ENCODE measurements at places on chromosomes 4 and X.

DNA sequence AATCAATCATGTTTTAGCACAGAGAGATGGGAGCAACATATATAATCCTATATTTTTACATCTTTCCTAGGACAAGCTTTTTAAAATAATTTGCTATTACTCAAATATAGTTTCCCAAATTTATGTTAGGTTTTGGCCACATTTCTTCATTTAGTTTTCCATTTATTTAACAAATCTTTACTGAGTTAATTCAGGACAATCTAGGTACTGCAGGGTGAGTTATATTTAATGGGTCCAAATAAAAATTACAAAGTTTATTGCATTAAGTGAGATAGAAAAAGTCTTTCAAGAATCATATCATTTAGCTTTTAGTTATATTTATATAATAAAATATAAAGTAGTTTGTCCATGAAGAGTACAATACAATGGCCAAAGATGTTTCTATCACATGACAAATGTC lies 269.2 kb downstream of the EPHA5 start:
- no peak for DNase-seq

- no peak for DNase-seq
These were observed 39.4 kb downstream of the RAPGEF2 start for GRCh38 chr4:159142241-159142640.

- DNase-seq: no peak
These were observed 5.5 kb upstream of the PPP1R2C start for GRCh38 chrX:42783451-42783850.

DNA sequence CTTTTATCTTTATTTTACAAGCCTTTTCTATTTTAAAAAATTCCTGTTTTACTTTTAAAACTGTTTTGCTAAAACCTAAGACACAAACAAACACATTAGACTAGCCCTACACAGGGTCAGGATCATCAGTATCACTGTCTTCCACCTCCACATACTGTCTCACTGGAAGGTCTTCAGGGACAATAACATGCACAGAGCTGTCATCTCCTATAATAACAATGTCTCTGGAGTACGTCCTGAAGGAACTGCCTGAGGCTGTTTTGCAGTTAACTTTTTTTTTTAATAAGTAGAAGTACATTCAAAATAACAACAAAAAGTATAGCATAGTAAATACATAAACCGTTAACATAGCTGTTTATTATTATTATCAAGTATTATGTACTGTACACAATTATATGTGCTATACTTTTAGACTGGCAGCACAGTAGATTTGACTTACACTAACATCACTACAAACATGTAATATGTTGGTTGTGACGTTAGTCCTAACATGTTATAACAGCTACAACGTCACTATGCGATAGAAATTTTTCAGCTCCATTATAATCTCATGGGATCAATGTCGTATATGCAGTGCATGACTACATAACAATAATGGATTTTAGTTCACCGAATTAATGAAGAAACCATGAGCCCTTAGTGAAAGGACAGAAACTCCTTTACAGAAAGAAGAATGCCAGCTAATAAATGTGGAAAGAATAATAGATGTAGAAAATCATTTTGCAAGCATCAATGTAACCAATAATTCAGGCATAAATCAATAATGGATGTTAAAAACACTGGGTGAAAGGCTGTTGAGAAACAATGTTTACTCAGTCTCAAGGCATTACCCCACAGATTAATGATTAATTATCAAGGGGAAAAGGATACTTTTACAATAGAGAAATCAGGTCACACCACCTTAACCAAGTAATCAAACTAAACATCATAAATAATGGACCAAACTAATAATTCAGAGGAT lies 49.2 kb downstream of the FBXW7 start:
- no peak for DNase-seq

- no peak for DNase-seq
These were observed 44.2 kb upstream of the SPRY1 start for GRCh38 chr4:123352240-123352945.

- DNase-seq: no peak
These were observed 15.9 kb downstream of the SETD7 start for GRCh38 chr4:139540161-139540560.

GRCh38 chr4:3402491-3403347 lies 39.0 kb upstream of the HGFAC start:
- DNase-seq: no peak

Measured in large intestine (tissue), 12 donors.